Activated effector memory CD4-positive, alpha-beta T cell treated with Interleukin-2 at 50 U/mL for 16 hours (primary cell): ENCODE measurements at places on chromosomes 6 and 20.

- DNase-seq = no peak
These were observed 57.6 kb downstream of the IMPG1 start for GRCh38 chr6:76014626-76015530.

GRCh38 chr20:24289737-24290481, 179.5 kb upstream of the SYNDIG1 start:
- DNase-seq = no peak

DNA sequence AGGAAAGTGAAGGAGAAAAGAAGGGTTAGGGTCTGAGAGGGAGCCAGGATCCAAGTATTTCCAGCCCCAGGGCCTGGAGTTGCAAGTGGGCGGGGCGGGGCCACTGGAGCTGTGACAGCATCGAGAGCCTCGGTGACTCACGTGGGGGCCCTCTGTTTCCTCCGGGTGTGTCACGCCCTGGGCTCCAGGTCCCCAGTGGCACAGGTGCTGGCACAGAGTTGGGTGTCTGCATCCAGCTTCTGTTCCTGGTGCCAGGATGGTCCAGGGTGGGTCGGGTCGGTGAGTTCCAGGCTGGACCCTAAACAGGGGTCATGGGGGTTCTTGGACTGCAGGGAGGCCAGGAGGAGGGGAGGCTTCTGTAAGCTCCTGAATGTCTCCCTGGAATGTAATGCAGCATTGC, 16.7 kb downstream of the RAET1L start:
- DNase-seq = no peak

DNA sequence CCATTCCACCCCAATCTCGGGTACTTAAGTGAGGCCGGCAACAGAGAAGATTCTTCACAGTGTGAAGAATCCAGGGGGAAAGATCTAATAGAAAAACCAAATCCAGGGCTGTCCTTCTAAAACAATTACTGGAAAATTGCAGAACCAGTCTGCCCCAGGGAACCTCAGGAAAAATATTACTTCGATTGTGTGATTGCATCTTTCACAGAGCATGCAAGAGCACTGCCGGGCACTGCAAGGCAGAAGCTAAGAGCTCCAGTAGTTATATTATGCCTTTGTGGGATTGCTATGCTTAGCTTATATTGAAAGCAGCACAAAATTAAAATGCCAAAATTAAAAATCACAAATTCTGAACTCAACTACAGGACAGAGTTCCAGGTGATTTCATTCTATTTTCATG, 175.9 kb downstream of the HACE1 start:
- no peak for DNase-seq

DNA sequence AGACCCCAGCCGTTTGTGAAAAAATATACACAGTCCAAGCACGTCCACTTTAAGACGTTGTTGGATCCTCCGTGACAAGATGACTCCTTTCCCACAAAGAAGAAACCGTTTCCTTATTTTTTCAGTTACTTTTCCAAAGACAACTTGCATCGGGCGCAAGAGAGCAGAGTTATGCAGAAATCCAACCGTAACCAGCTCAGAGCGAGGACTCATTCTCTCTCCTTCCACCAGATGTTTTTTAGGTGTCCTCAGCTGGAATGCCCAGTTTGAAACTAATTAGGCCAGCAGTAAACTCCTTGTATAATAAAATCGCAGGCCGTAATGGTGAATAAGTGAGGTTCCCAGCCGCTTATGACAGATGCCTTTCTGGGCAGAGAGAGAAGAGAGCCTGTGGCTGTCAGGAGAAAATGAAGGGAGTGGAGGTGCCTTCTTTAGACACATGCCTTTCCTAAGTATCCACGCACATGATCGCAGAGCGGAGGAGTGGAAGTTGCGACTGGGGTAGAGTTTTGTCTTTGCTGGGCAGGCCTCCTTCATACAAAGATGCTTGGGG, 2.8 kb downstream of the EYA2 start:
- DNase-seq = no peak

GRCh38 chr6:156840136-156840535, 63.0 kb downstream of the ARID1B start:
- no peak for DNase-seq

- DNase-seq = no peak
These were observed 924.1 kb downstream of the EYS start for GRCh38 chr6:64782877-64783276.

- no peak for DNase-seq
These were observed 61.7 kb downstream of the RIOK1 start for GRCh38 chr6:7451326-7451725.

DNA sequence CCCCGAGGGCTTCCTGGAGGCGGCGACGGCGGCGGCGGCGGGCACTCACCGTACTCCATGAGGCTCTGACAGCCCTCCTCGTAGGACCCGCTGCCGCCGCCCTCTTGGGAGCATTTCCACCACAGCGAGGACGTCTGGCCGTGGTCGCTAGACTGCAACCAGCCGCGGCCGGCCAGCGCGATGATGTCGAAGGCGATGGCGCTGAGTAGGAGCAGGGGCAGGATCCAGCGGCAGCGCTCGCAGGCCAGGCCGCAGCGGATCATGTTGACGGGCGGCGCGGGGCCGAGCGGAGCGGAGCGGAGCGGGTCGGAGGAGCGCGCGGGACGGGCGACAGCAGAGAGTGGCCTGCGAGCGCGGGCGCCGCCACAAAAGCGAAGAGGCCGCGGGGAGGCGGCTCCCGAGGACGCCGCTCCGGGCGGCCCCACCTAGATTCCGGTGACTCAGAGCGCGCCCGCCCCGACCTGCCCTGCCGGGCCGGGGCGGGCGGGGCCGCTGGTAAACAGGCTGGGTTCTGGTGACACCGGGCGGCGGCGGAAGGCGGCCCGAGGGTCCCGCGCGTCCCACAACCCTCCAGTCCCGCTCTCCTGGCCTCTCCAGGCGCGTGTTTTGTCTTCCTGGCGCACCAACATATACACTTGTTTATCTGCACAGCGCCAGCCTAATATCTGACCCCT, at the start of gene PERP:
Gene PERP, minus strand, starts transcription at position 342 of the 674 bp plus-strand sequence. Its CDS starts 79 bp downstream, at position 263.
- DNase-seq = peak; percentile 70

- no peak for DNase-seq
These were observed 1.7 kb downstream of the AFDN start for GRCh38 chr6:167828325-167828956.

GRCh38 chr6:38234141-38234540, 405.6 kb downstream of the BTBD9 start:
- DNase-seq = no peak

GRCh38 chr6:9647599-9647998, 767.3 kb downstream of the TFAP2A start:
- no peak for DNase-seq

DNA sequence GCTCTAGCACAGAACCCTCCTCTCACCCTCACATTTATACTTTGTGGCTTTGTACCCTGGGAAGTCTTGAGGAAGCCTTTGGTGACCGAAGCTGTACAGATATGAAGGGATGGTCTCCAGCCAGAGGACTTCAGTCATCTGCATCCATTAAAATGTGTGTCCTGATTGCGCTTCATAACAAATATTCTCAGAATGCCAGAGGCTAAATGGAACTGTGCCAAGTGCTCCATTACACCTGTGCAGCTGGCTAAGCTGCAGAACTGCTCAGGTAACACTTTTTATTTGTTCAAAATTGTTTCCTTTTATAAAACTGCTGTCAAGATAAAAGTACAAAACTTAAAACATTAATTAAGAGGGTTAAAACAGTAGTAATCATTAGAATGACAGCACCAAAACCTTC, 22.3 kb downstream of the TPBG start:
- DNase-seq = no peak

DNA sequence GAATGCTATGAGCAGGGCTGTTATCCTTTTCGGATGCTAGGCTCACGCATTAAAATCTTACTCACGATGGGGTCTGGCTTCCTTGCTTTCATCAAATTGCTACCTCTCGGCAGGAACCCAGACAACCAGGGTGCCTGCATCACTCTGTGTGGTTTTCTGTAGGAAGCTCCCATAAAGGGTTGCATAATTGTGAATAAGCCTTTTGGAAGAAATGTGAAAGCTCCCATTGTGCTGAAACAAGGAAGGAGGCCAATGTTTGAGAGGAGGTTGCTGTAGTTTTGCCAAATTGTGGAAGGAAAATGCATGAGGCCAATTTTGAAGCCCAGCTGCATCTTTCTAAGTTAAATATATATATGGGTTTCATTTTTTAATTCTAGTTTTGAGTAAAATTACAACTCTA, 615.5 kb downstream of the C6orf118 start:
- DNase-seq = no peak

DNA sequence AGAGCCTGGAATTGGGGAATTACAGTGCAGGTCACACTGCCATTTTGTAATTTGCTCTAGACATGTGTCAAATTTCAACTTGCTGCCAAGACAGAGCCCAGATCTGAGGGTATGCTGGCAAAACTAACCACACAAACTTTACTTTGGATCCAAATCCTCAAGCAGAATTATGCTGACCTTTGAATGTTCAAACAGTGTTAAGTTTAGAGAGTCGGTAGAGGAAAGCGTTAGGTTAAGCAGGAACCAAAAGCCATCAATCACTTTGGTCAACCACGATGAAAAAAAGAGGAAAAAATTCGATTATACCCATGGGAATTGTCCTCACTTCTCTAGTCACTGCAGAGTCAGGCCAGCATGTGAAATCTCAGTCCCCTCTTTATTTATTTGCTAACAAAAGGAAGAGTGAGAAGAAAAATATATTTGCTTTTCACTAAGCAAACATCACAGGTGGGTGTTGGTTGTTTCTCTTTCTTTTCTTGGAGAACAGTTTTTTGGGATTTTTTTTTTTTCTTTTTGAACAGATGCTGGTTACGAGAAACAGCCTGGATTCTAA, 105.1 kb upstream of the ADGRF1 start:
- no peak for DNase-seq

DNA sequence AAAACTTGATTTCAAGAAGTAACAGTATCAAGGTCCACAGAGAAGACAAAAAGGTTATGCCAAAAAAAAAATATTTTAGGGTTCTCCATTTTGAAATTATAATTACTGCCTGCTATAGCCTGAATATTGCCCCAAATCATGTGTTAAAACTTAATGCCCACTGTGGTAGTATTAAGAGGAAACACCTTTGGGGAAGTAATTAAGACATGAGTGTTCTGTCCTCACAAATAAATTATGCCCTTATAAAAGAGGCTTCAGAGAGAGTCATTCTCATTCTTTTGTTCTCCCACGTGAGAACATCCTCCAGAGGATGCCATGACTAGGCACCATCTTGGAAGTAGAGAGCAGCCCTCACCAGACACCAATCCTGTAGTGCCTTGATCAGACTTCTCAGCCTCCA, 66.2 kb downstream of the GMDS start:
- DNase-seq = no peak

GRCh38 chr20:49935746-49936152, 448 bp upstream of the RNF114 start:
- DNase-seq = no peak

DNA sequence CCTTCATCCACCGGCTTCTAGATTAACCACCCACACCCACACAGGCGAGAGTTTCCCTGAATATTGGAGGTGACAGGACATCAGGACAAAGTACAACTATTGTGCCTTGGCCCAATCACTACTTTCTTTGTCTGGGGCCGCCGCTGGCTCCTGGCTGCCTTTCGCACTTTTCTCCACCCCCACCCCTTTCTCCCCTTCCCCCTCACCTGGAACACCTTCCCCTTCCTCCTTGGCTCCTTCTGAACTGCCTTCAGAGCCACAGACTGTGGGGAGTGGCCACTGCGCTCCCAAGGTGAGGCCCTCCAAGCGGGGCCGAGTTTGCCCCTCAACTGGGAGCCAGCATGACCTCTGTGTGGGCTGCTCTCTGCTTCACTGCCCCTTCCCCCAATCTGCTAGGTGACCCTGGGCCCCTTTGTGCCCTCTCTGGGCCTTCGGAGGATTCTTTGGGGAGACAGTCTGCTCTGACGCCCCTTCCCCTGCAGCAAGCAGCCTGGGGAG, 3.0 kb upstream of the VEGFA start:
- DNase-seq = no peak

DNA sequence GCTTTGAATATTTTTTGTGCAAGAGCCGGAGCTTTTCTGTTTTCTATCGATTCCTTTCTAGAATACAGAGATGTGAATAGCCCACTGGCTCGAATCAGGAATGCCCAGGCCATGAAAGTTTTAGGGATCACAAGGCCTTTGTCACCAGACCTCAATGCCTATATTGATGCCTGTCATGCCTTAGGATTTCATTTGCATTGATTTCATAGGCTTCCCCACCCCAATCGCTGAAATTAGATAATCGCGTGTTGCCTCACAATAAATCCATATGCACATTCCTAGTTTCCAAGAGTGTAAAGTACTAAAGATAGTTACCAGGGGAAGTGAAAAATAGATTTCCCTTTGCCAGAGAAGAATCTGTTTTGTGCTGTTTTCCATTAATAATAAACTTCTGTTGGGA, 150.8 kb downstream of the SASH1 start:
- no peak for DNase-seq

GRCh38 chr20:35854713-35855348, 83.0 kb downstream of the PHF20 start:
- DNase-seq = no peak

DNA sequence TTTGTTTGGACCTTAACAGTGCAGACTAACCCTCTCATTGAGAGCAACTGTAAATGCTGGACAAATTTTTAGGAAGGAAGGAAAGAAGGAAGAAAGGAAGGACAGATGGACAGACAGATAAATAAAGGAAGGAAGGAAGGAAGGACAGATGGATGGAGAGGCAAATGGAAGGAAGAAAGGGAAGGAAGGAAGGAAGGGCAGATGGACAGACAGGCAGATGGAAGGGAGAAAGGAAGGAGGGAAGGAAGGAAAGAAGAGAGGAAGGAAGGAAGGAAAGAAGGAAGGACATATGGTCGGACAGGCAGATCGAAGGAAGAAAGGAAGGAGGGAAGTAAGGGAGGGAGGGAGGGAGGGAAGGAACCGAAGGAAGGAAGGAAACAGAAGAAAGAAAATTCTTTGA, 388.5 kb upstream of the CDH4 start:
- DNase-seq = no peak

DNA sequence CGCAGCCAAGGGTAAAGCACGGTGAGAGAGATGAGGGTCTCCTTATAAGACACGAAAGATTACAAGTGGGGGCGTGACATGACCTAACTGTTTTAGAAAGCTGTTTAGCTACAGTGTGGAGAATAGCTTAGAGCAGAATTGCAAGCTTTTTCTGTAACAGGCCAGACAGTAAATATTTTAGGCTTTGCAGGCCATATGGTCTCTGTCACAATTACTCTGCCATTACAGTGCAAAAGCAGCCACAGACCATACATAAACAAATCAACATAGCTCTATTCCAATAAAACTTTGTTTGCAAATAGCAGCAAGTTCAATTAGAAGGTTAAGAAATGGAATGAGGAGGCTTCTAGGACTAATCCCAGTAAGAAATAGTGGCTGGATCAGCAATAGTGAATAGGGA, 16.8 kb downstream of the PGM3 start:
- no peak for DNase-seq

GRCh38 chr6:139514819-139515218, 140.4 kb upstream of the CITED2 start:
- no peak for DNase-seq

- no peak for DNase-seq
These were observed 296.5 kb upstream of the SLC35B3 start for GRCh38 chr6:8731874-8732273.

GRCh38 chr20:61926796-61927192, 138.9 kb downstream of the TAF4 start:
- DNase-seq = no peak

GRCh38 chr6:153873541-153873940, 165.5 kb upstream of the OPRM1 start:
- DNase-seq = no peak
